Natural killer cell treated with Interleukin-12 subunit alpha and Interleukin-12 subunit beta and Interleukin-15 and Interleukin-18, amount 100 ng/mL, for 72 hours (primary cell): ENCODE measurements at places on chromosomes 16 and 17.
A peak's percentile ranks its signal among the peaks of the same experiment; 100 is the strongest.

DNA sequence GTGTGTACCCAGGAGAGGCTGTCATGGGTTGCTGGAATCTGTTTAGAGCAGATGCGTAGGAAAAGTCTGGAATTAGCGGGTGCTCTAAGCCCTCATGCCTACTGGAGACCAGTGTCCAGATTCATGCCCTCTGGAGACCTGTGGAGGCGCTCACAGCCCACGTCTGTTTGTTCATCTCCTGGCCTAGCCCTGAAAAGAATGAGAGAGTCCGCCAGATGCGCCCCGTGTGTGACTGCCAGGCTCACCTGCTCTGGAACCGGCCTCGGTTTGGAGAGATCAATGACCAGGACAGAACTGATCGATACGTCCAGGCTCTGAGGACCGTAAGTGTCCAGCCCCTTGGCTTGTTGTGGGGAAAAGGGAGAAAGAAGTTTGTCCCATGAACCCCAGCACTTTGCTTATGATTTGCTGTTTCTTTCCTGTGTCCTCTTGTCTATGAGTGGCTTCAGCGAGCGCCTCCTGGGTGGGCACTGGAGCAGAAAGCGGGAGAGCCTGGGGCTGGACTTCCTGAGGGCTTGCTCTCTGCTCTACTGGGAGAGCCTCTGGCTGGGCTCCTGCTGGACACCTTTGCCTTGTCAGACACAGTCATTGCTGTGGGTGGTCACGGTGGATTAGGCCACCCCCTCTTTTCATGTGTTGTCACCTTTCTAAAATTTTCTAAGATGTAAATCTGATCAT lies 35.3 kb downstream of the PRMT7 start:
- no peak for DNase-seq

DNA sequence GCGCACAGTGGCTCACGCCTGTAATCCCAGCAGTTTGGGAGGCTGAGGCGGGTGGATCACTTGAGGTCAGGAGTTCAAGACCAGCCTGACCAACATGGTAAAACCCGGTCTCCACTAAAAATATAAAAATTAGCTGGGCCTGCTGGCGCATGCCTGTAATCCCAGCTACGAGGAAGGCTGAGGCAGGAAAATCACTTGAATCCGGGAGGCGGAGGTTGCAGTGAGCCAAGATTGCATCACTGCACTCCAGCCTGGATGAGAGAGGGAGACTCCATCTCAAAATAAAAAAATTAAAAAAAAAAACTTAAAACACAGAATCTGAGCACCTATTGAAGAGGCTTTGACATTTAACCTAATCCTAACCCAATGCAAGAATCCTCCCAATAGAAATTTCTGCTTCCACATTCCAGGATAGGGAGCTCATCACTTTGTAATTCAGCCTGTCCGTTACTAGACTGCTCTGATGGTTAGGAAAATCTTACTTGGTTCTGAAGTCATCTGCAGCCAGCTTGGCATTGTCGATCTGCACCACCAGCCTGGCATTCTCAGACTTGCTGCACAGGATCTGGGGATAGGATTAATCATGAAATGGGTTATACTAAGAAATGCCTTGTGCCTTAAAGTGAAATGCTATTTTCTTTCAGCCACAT lies 2.1 kb downstream of the KRT33B start:
- DNase-seq: peak; percentile 37

DNA sequence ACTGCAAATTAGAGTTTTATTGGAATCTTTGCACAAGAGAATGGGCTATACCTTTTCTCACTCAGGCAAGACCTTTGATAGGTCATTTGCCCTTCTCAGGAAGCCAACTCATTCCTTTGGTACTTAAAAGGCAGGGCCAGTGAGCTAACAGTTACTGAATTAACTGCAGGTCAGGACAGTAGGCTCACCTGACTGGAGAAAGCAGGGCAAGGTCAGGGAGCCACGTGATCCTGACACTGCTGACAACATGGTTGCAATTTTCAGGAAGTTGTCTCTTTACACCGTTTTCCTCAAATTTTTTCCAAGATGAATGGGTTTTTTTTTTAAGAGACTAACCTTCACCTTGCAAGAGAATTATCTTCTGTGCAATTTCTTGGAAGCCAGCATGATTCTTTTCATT lies 21.1 kb downstream of the CPSF4L start:
- DNase-seq: no peak

- no peak for DNase-seq
Observed at GRCh38 chr16:3474136-3474779, 21.0 kb downstream of the C16orf90 start.

- no peak for DNase-seq
Observed at GRCh38 chr17:66755101-66755943, 79.6 kb upstream of the CACNG5 start.

GRCh38 chr17:12731839-12732238 lies 57.5 kb upstream of the ARHGAP44 start:
- DNase-seq: no peak

GRCh38 chr16:12096828-12097522 lies 120.4 kb downstream of the SNX29 start:
- no peak for DNase-seq

GRCh38 chr16:82368041-82368440 lies 198.0 kb upstream of the MPHOSPH6 start:
- no peak for DNase-seq

DNA sequence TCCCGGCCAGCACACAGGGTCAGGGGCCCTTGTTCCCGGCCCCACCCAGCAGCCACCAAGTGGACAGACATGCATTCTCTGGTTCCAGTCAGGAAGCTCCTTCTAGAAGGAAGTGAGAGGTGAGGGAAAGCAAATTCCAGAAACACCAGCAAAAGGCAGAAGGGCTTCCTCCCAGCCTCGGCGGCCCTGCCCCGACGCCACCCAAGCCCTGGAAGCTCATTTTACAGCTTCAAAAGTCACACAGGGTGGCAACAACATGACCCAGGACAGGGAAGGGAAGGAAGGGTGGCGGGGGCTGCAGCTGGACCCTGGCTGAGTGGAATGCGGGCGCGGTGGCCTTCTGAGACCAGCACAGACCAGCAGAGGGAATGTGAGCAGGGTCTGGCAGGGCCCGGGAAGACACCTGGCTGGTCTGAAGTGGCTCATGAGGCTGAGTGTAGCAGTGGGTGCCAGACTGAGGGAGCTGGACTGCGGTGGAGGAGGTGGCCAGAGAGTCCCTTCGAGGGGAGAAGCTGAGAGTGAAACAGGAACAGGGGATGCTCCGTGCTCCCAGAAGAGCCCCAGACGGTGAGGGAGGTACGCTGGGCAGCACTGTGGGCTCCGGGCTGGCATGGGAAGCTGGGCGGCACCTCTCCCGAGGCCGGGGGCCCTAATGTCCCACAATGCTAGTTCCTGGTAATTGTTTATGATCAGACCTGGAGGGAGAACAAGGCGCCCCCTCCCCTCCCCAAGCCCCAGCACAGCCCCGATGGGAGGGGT lies 1.9 kb upstream of the UNC13D start:
- no peak for DNase-seq

DNA sequence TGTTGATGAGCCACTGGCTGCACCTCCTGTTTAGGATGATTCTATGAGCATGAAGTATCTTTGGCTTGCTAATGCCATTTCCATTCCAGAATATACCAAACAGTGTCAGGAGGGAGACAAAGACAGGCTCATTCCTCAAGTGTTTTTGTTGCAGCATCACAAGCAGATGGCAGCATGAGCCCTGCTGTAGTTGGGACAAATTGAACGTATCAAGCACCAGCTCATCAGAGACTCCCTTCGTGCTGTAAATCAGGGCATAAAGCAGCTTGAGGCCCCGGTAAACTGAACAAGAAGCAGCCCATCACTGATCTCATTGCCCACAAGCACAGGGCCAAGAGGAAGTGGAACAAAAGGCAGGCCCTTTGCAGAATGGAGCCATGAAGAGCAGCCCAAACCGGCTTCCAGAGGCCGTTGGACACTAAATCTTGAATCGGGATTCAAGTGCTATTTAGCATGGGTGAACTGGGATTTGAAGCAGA lies 45.9 kb upstream of the HS3ST3A1 start:
- DNase-seq: no peak

GRCh38 chr16:6682142-6682811 lies 650.4 kb upstream of the RBFOX1 start:
- DNase-seq: no peak

DNA sequence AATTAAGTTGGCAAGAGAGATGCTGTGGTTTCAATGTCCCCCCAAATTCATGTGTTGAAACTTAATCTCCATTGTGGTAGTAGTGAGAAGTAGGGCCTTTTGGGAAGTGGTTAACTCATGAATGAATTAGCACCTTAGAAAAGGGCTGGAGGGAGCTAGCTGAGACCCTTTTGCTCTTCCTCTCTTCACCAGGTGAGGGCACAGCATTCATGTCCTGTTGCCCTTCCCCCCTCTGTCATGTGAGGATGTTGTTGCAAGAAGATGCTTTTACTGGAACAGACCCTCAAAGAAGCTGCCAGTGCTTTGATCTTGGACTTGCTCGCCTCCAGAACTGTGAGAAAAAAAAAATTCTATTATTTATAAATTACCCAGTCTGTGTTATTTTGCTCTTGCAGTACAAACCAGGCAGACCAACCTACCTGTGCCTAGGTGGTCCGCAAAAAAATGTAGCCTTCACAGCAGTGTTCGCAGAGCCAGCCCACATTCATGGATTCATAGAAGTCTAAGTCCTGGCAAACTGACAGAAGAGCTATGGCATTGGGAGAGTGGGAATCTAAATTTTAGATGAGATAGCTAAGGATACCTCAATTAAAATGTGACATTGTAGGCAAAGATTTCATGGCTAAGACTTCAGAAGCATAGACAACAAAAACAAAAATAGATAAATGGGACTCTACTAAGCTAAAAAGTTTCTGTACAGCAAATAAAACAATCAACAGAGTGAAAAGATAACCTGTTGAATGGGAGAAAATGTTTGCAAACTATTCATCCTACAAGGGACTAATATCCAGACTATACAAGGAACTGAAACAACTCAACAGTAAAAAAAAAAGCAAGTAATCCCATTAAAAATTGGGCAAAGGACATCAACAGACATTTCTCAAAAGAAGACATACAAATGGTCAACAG lies 32.0 kb upstream of the ABCA5 start:
- DNase-seq: no peak

- no peak for DNase-seq
Observed at GRCh38 chr17:45771271-45771959, 12.7 kb upstream of the CRHR1 start.

DNA sequence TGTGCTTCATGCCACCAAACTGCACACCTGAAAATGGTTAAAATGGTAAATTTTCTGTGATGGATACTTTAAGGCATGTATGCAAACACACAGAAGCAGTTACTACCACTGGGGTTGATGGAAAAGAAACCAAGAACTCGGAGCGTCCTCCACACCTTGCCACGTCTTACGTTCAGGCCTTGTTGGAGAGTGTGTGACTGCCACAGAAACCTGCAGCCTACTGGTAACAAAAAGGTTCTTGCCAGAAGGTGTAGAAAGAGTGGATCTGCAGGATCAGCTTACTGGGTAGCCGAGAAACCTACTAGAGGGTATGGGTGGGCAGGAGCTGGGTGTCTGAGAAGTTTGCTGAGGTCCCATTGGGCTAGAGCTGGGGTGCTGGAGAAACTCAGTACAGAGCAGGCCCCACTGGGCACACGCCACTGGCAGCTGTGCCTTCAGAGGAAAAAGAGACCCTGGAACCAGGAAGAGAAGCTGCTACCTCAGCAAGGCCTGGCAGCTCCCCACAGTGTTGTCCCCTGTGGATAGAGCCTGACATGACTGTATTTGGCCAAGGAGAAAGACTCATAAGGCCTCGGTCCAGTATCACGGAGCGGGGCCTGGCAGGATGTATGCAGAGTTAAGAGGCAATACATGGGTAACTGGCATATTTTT lies 204.6 kb downstream of the SEC14L1 start:
- DNase-seq: no peak
